ENCODE measurements at places on chromosomes 1 and 21.

DNA sequence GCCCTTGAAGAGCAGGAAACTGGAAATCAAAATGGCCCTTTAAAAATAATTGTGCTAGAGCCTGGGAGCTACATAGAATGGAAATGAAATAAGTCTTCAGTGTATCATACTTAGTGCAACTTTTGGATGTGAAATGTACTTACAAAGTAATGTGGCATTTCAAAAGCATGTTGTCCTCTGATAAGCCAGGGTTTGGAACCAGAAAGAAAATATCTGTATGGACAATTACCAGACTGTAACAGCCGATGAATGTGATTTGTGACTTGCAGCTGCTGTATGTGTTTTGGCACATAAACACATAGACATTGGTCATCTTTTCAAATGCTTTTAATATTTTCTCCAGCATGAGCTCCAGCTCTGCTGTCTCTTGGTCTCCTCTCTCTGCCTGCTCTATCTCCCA lies 546.4 kb downstream of the OMA1 start:
- no peak for DNase-seq

DNA sequence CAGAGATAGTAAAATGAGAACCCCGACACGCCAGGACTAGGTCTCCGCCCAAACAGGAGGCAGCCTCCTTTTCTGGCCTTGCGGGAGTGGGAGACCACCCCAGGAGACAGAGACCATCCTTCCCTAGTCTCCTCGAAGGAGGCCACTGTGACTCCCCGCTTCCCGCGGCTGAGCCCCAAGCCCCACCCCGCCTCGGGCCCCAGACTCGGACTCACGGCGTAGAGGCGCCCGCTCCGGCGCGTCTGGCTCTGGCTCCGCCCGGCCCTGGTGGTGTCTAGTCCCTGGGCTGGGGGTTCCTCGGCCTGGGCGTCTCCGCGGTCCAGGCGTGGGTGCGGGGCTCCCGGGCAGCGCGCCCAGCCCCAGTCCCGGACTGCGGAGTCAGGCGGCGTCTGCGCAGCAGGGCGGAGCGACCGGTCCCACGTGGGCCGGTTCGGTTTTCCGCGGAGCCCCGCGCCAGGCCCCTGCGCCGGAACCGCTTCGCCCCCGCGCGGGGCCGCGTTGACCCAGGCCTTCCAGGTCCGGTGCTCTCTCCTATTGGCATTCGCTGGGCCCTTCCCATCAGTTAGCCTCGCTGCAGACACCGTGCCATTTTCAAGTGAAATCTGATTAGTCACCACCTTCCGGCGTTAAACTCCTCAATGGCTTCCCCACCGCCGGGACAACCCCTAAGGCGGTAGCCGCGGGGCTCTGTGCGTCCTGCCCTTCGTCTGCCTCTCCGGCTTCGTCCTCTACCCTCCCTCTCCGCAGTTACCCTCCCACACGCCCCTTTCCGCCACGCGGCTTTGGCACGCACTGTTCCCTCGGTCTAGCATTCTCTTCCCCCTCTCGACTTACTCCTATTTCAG lies at the start of gene C1orf216:
TSS of gene C1orf216 (minus strand) at position 393 of the 845 bp plus-strand sequence. CDS start 2,563 bp downstream, outside the sequence.
- DNase-seq = peak; percentile 48

GRCh38 chr1:212302745-212303383 lies 17.7 kb downstream of the PPP2R5A start:
- DNase-seq = no peak

- DNase-seq = peak; percentile 90
These were observed 1.4 kb upstream of the IRF2BP2 start for GRCh38 chr1:234611225-234611846.

DNA sequence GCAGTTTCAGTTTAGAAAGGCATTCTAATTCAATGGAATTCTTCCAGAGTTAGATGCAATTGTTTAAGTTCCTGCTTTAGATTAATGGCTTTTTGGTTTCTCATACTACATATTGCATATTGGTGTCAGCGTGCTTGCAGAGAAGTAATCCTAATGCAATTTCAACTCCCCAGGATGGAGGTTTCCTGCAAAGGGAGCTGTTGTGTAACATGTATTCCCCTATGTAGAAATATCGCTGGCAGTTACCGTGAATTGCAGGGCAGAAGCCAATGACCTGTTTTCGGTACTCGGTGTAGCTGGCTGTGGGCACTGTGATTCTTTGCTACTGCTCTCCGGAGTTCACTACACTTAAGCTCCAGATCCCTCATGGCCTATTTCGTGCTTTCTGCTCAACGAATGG lies 256.1 kb upstream of the PTBP2 start:
- no peak for DNase-seq

- DNase-seq = peak; percentile 41
These were observed 34.9 kb downstream of the CENPF start for GRCh38 chr1:214637722-214638458.

DNA sequence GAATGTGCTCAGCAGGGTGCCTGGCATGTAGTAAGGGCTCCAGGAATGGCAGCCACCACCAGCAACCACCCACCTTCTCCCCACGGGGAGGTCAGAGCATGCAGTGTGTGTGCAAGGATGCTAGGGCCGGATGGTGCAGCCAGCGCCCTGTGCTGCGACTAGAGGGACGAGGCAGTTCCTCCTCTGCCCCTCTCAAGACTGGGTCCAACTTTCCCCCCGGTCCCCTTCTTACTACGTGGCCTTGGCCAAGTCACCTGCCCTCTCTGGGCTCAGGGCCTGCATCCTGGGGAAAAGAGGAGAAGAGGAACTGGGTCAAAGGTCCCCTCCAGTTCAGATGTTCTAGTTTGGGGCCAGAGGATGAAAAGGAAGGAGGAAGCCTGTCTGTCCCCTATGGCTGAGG lies 71.6 kb upstream of the TARDBP start:
- DNase-seq = no peak

DNA sequence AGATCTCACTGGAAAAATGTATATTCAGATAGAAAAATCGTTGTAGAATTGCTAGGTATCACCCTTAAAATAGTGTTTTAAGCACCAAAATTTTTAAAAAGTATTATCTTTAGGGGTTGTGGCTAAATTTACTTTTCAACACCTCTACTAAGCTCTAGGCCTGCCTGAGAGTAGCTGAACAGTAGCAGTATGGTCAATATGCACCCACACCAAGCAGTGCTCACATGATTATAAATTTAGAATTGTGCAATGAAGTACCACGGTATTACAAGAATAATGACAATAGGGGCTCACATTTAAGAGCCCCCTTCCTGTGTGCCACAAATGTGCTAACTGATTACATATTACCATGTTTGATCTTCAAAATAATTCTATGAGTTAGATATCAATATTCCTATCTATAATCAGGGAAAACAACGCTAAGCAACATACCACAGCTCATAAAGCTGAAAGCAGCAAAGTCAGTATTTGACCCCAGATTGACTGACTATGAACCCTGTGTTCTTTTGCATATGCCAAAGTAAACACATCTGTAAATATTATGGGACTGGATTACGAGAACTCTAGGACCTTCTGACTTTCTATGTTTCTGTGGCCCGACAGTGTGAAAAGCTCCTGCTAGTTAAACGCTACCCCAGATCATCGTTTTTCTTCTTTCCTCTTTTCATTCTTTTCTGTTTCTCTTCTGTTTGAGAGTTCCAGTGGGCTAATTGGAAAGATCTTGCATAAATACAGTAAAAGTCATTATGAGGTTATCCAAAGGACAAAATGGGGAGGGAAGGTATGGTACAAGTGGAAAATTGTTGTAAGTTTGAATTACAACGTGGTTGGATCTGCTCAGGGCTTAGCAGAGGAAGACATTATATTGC lies 201.1 kb upstream of the C1orf87 start:
- no peak for DNase-seq

- DNase-seq = no peak
These were observed 29.0 kb downstream of the NFIA start for GRCh38 chr1:61111084-61112004.

- peak; percentile 64 for DNase-seq
These were observed 1.7 kb downstream of the S100B start for GRCh38 chr21:46603228-46603627.

DNA sequence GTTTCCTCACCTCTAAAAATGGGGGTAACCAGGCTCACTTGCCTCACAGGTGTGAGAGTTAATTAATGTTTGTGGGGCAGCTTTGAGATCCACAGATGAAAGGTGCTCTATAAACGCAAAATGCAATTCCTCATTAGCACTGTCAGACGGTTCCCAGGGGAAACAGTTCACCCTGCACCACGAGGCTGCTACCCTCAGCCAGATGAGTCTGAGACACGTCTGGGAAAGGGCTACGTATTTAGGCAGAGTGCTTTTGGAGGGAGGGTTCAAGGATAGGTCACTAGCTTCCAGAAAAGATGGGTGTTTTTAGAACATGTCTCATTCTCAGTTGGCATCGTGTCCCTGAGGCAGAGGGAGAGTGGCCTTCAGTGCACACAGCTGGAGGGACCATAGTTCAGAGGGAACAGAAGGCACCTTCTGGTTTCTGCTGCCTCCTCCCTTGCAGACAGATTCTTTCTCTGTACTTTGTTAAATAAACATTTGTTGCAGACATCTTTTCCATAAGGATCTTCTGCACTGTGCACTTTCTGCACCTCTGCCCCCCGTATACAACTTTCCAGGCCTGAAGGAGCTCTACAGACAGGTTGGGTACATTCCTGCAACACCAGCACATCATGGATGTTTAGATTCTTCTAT lies 139.9 kb downstream of the CLIC6 start:
- DNase-seq = no peak

DNA sequence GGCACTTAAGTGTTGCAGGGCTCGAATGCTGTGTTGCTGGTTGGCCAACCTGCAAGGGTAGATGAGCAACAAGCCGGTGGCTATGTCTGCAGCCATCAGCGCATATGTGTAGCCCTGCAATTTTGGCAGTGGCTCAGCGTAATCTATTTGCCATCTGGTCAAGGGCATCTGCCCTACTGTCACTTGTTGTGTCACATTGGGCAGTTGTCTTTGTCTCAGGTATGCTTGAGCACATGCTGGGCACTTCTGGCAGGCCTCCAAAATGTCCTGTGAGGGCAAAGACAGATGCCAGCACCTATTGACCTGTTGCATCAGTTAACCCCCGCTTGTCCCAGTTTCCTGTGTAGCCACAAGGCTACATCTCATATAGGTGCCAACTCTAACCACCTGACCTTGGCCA lies 111.8 kb downstream of the GDAP2 start:
- DNase-seq = no peak

- DNase-seq = no peak
These were observed 94.4 kb downstream of the MIS18A start for GRCh38 chr21:32184485-32184884.

DNA sequence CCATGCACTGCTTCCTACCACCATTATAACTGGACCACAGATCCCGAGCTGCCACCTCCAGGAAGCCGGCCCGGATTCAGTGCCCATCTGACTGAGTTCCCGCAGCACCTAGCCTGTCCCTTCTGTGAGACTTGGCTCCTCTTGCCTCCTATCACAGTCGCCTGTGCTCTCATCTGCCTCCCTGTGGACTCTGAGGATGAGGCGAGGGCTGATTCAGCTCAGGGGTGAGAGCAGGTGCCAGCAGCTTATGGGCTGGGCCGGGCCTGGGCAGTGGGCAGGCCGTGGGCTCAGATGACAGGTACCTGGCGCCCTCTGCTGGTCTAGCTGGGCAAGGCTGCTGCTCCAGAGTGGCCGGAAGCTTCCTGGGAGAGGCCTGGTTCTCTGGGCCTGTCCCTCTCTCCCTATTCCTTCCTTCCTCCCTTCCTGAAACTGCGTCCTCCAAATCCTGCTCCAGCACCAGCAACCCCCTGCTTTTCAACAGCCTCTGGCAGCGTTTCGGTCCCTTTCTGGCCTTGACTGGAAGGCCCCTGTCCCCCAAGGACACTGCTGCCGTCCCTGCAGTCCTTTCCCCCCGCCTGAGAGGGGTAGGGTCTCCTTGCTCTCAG lies 17.3 kb upstream of the PCSK9 start:
- DNase-seq = peak; percentile 43

GRCh38 chr21:32753818-32754585 lies 17.6 kb downstream of the PAXBP1 start:
- DNase-seq = no peak

GRCh38 chr1:51063121-51063520 lies 38.9 kb upstream of the C1orf185 start:
- DNase-seq = no peak

GRCh38 chr1:226697151-226697928 lies 41.7 kb downstream of the ITPKB start:
- DNase-seq = peak; percentile 70

GRCh38 chr1:202165942-202166843 lies 5.8 kb upstream of the PTPN7 start:
- no peak for DNase-seq

- no peak for DNase-seq
These were observed 21.5 kb upstream of the ARHGAP29 start for GRCh38 chr1:94258873-94259331.

DNA sequence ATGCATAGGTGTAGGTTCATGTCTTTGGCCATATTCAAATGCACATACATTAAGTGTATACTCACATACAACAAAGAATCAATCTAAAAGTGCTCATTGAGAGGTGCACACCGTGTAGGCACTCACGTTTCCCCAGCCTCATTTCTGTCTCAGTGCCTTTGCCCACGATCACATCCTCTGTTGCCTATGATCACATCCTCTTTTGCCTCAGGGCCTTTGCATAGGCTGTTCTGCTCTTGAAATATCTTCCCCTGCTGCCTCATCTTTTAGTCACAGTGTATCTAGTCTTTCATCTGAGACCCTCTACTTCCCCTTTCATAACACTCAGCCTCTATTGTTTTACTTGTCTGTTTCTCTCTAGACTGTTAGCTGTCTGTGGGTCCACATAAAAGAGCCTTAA lies 69.3 kb downstream of the FOXD2 start:
- no peak for DNase-seq

DNA sequence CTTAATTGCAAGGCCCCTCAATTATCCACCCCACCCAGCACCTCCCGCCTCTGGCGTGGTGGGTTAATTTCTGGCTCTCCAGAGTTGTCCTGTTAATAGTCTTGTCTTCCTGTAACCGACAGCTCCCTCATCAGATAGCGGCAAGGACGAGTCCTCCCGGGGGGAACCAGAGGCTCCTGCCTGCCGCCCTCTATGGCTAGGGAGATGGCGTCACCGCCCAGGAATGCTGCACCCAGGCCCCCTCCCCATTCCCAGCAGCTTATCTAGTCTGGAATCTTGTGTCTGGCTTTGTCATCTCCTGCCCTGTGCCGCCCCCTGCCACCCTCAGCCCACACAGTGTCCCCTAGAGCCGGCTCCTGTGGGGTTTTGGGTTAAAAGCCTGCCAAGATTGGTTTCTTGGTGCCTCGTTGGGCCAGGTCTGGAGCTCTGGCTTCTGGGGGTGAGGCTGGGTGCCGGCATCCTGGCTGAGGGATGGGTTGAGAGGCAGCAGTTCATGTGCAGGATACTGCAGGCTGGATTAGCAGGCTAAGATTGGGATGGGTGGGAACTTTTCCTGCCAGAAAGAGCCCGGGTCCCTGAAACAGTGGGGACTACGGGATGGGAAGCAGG lies 48.8 kb downstream of the EDN2 start:
- DNase-seq = no peak

DNA sequence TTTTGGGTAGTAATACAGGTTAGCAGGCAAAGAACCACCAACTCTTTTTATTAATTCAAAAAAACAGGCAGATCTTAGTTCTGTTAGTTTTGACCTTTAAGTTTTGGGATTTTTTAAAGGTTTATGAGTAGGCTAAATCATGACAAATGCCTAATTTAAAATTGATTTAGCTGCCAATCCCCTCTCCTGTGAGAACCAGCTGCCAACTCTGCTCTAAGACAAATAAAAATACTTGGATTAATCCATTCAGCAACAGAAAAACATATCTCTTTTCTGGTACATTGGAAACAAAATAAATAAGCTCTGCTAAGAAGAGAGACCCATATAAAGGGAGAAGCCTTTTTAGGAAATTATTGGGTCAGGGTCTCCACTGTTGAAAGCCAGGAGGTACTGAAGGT lies 160.8 kb downstream of the NTMT2 start:
- no peak for DNase-seq
